ENCODE measurements at places on chromosomes 1 and 21.

DNA sequence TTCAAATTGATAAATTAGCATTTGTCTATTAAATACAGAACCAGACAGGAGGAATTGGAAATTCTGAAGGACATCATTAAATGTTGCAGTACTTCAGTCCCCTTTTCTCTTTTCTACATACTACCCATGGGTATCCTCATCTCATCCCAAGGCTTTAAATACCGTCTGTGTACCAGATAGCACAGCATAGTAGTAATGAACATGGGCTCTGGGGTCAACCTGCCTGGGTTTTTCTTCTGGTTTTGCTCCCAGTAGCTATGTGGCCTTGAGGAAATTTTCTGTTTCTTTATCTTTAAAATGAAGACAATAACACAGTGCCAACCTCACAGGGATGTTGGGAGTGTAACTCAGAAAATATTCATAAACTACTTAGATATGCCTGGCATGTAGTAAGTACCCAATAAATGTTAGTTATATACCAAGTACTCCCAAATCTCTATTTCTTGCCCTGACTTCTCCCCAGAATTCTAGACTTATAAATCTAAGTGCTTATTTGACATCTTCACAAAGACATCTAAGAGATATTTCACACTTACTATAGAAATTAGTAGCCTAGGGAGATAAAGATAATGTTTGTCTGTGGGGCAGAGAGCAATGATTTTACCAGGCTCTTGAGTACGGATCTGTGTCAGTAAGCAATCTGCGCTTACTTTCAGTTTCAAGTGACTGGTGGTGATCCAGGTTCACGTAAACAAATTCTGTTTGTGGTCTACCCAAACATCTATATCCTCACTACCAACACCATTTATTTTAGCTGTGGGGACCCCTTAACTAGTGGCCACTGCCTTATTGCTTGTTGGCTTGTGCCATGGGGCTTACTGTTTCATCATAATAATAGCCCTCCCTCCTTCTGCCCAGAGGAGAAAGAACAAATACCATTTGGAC lies 37.3 kb downstream of the VANGL2 start:
- DNase-seq: no peak

DNA sequence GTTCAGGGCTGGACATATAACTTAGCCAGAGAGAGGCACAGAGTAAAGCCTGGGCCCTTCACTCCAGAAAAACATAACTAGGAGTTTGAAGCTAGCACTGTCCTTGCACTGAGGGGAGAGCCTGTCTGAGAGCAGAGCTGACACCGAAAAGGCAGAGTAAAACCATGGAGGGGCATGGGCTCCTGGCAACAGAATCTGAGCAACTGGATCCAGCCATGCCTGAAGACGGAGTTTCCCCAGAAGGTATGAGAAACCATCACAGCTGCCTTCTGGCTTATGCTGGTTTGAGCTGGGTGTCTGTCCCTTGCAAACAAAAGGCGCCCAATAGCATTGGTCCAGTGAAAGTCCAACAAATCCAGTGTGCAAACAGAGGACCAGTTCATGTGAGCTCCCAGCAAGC lies 137.5 kb downstream of the NPHP4 start:
- no peak for DNase-seq

DNA sequence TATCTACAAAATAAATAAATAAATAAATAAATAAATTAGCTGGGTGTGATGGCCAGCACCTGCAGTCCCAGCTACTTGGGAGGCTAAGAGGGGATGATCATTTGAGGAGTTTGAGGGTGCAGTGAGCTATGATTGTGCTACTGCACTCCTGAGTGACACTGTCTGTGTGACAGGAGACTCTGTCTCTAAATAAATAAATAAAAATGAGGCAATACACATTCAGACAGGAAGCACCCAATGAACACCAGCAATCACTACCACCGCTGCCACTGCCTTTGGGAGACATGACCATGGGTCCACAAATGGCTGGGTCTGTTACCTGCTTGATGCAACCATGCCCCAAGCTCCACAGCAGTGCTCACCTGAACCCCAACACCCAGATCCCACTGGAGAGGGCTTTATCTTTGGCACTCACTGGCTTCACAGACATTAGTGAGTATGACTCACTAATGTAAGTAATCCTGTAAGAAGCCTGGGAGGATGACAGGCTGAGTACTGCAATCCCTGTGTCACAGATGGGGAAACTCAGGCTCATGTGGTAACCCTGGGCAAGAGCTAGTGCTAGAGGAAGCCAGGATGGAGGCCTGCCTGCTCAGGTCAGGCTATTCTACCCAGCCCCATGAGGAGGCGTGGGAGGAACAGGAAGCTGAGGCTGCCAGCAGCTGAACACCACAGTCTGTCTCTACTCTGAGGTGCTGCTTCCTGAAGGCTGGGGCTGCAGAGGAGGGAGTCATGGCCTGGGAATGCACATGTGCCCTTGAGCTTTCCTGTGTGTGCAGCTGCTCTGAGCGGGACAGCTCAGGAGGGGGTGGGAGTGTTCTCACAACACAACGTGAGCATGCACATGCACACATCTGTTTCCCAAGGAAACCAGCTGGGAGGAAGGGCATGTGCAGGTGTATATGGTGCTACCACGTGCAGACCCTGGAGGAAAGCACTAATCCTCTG lies 43.0 kb downstream of the SLC9A1 start:
- DNase-seq: no peak

GRCh38 chr1:163673759-163674151 lies 352.0 kb downstream of the NUF2 start:
- DNase-seq: no peak

DNA sequence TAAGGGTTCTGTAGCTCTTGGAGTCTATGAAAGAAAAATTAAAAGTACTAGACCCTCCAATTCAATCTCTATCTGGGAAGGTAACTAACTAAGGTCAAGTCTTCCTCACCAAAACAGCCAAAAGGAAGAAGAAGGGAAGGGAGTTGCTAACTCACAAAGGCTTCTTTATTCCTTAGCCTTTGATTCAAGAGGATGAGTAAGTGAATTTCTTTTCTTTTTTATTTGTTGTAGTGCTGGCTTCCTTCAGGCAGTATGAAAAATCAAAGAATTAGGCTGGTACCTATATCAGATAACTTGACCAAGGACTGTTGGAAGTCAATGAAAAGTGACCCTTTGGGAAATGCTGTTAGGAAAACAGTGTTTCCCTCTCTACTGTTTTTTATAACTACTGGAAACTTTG lies 144.4 kb upstream of the NRIP1 start:
- DNase-seq: no peak

- no peak for DNase-seq
These were observed 637 bp upstream of the MYBPHL start for GRCh38 chr1:109307274-109308021.

DNA sequence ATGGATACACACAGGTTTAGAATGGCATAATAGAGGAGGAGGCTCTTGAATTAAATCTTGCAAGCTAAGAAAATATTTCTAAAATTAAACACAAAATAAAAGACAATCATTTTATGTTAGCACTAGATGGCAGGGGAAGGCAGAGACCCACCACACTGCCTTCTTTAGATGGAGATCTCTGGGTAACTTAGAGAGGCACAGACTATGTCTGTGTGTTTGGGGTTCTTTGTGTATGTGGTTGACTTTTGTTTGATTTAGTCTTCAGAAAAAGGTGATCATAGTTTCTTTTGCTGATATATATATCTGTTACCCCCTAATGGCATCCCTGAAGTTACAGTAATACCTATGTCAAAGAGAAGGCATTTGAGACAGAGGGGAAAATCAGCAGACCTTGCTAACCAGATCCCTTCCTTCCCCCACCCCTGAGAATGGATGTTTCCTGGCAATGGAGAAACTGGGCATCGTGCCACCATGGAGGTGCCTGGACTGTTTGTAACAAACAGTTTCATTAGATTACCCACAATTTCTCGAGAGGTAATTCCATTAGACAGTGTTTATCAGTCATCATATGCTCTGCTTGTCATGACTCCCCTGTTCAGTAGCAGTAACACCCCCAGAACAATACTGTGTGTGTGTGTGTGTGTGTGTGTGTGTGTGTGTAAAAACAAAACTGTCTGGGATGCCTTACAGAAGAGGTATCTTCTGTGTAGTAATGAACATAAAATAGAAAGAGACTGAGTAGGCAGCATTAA lies 228.3 kb upstream of the DEPDC1 start:
- no peak for DNase-seq

DNA sequence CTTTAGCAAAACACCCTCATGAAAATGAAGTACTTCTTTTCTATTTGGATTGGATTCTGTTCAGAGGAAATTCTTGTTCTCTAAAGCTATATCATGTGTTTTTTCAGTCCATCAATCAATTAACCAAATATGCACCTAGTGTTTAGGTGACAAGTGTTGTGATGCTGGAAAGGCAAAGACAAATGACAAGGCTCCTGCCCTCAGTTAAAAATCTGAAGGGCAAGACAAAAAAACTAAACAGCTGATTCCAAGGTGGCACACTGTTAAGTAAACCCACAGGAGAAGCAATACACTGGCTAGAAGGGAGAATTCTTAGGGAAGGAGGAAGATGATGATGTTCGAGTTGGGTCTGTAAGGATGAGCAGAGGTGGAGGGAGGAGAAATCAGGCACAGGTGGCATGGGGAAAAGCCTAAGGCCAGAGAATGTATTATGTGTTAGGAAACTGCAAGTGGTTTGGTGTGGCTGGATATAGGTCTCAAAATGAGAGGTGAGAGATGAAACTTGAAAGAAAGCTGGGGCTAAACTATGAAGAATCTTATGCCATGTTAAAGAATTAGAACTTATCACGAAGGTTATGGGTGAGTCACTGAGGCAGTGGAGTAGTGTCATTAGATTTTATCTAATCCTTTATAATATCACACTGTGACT lies 51.8 kb upstream of the GFI1 start:
- DNase-seq: no peak

DNA sequence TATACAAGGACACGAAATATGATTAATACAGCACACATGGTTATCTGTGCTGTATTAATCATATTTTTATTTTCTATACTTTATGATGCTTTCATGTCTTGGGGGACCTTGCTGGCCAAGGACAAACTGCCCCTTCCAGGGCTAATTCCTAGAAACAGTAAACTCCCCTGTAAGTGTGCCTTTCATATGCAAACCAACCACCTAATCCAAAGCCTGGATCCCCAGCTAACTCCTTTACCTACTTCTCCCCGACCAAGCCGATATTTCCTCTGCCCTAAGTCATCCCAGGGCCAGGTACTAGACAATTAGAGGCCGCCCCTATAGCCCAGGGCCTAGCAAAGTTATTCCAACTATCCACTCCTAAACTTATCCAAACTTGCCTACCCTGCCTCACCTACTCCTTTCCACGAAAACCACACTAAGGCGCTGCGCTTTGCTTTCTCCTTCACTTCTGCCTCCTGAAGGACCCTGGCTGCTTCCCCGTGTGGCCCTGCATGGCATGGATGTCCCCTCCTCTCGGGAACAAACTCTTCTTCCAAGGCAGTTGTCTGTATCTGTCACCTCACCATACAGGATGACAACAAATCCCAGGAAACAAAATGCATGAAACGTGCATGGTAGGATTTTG lies 10.2 kb downstream of the SH3BP5L start:
- DNase-seq: no peak

- no peak for DNase-seq
These were observed 404.4 kb downstream of the USP25 start for GRCh38 chr21:16134134-16134533.

DNA sequence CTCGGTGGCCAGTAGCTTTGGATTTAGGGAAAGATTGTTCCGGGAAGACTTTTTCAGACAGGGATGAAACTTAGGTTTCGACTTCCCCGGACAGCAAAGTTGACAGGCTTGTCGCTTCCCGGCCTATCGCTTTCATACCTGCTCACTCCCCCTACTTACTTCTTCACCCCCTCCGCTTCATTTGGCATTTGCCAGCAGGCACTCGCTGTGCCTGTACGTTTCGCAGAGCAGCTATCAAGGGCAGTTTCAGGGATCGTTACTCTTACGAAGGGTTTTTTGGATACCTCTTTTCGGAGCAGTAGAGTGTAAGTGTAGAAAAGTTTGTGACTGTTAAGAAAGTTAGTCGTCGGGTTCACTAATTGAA lies 393 bp downstream of the BLZF1 start:
- DNase-seq: no peak

DNA sequence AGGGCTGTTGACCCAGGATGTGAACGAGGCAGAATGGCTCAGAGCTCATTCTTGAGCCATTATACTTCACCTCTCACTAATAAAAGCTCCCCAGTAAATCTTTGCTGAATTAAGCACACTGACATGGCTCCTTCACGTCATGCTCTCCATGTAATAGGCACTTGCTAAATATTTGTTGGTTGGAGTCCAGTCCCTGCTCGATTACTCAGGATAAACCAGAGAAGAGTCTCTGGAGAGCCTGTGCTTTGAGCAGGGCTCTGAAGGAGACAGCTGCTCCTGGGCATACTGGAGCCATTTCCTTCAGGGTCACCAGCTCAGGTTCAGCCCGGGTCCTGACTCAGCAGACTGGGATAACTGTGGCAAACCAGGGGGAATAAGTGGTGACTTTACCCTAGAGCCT lies 46.9 kb downstream of the HLX start:
- no peak for DNase-seq

DNA sequence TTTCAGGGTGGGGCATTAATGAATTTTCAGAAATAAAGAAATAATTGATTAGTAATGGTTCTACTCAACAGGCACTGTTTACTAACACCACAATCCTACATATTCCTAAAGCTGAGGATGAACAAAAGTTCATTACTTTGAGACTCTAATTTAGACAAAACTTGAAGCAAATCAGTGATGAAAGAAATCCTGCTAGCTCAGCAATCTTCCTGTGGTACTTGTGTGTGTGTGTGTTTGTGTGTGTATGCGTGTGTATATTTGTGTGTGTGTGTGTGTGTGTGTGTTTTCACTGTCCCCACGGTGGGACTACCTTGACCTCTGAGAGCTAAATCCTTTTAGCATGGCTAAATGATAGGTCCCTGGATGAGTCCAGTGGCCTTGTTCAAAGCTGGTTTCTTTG lies 48.5 kb upstream of the RAB3GAP2 start:
- DNase-seq: no peak

DNA sequence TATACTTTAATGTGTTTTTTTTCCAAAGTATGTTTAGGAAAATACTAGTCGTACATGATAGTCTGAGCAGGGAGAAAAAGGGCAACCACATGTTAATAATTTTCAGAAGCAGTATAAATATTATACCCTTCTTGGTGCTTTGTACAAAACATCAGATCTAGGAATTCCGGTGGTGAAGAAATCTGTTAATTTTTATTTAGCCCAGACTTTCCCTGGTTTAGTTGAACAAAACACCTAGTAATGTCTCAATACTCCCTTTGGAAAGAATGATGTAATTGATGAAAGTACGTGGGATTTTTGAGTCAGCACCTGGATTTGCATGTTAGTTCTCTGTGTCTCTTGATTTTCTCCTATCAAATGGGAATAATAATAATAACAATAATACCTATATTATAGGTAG lies 38.4 kb upstream of the KCNK2 start:
- DNase-seq: no peak

- no peak for DNase-seq
These were observed 41.5 kb upstream of the HAO2 start for GRCh38 chr1:119327094-119327449.

GRCh38 chr1:17834561-17835100 lies 79.5 kb downstream of the ACTL8 start:
- DNase-seq: no peak

- no peak for DNase-seq
These were observed 11.7 kb downstream of the PTGFRN start for GRCh38 chr1:116921301-116921885.
